Stimulated activated CD4-positive, alpha-beta T cell treated with anti-CD3 and anti-CD28 coated beads, Interleukin-2, amount 100 ng/mL, for 4 hours (primary cell): ENCODE measurements at places on chromosomes 13 and 19.

GRCh38 chr13:65488606-65489005 is 1741.5 kb downstream of the PCDH9 start:
- no peak for DNase-seq

- no peak for DNase-seq
Observed at GRCh38 chr13:51666374-51666773, 82.1 kb downstream of the WDFY2 start.

GRCh38 chr13:20064128-20064527 is 96.7 kb downstream of the GJA3 start:
- DNase-seq, result no peak

- DNase-seq, result peak; percentile 48
Observed at GRCh38 chr19:40754611-40755247, 3.7 kb downstream of the SNRPA start.

DNA sequence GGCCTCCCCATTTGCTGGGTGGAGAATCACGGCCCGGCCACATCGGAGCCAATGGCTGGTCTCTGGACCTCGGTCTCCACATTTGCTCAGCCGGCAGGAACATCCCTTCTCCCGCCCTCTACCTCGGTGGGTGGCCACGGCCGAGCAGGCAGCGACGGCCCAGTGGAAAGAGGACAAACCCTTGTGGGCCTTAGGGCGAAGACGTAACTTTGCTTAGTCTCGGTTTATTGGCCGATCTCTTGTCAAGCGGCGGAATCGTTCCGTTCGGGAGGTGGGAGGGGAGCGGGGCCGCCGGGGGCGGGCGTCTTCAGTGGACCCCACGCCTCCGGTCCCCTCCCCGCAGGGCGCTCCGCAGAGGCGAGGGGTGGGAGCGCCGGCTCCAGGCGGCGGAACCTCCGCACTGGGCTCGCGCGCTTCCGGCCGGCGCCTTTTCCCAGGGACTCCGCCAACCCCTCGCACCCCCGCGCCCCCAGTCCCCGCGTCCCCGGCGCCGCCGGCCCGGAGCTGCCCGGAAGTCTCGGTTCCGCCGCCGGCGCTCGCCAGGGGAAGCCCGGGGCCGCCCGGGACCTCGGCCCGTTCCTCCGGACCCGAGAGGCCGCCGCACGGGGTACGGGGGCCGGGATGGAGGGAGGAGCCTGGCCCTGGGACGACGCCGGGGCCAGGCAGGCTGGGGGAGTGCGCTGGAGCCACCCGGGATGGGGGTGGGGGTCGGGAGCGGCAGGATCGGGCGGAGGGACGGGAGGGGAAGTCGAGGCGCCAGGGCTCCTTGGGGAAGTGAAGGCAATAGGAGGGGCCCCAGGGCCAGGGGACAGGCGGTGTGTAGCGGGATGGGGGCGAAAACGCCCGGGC is at the start of gene ZNF580:
ZNF580 (plus strand) TSS at position 426 of the 849 bp plus-strand sequence. CDS start 1,507 bp downstream, outside the sequence.
- peak; percentile 56 for DNase-seq

DNA sequence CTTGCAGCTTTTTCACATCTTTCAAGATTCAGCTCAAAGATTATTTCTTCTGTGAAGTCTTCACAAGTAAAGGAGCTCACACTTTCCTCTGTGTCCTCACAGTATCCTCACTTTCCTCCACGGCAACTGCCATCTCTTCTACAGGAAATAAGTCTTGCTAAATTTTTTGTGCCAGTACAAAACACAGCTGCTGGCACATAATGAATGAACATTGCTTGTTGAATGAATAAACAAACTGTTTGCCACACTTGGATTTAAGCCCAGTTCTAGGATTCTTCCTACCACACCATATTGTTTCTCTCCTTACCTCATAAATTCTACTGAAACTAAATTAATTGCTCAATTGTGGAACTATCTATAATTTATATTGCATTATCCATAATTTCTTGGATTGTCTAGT is 59.5 kb downstream of the RAP2A start:
- no peak for DNase-seq

DNA sequence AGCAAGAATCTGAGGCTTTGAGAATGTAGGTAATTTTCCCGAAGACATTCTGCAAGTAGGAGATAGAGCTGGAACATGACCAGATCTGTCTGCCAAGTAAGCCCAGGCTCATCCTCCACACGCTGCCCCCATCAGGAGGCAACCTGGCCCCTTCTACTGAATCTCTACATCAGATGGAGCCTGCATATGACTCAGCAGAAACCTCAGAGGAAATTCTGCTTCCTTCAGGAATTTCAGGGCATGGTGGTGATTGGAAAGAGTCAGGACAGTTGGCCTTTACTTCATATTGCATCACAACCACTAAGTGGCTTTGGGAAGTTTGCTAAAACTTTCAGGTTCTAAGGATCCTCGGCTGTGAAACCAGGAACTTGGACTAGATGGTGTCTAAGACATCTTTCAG is 85.2 kb downstream of the LRRC63 start:
- no peak for DNase-seq

GRCh38 chr13:43728421-43728820 is 58.4 kb downstream of the ENOX1 start:
- DNase-seq, result no peak

- no peak for DNase-seq
Observed at GRCh38 chr19:31154021-31154420, 195.2 kb downstream of the TSHZ3 start.

GRCh38 chr13:40911341-40911740 is 107.8 kb downstream of the ELF1 start:
- no peak for DNase-seq

DNA sequence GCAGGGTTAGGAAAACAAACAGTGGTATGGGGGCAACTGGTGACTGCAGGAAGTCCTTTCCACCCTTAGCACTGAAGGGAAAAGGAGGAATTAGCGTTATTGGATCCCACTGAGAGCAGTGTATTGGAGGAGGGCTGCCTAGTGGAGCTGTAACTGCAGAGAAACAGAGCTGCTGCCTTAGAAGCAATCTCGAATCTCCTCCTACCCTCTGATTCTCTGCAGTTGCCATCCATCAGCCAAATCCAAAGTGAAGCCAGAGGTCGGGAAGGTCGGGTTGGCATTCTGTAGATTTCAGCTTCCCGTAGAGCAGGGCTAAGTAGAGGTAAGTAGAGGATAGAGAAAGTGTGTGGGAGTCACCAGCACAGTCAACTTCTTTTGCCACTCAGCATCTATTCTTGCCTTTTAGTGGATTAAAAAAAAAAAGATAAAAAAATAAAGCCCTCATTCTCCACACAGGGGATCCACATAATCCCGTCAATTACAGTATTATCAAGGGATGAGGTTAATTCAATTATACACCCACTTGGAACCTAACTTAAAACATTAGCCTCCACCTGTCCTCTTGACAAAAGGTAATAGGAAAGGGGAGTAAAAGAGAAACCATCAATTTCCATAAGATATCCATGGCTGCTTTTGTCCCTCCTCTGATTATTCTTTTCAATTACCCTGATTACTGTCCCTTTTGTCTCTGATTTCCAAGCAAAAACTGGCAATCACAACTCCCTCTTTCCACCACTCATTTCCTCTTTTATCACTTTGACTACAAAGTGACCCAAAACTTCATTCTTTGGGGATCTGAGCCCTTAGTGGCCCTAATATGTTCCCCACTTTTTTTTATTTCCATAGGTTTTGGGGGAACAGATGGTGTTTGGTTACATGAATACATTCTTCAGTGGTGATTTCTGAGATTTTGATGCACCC is 234.7 kb downstream of the RBM26 start:
- DNase-seq, result no peak

DNA sequence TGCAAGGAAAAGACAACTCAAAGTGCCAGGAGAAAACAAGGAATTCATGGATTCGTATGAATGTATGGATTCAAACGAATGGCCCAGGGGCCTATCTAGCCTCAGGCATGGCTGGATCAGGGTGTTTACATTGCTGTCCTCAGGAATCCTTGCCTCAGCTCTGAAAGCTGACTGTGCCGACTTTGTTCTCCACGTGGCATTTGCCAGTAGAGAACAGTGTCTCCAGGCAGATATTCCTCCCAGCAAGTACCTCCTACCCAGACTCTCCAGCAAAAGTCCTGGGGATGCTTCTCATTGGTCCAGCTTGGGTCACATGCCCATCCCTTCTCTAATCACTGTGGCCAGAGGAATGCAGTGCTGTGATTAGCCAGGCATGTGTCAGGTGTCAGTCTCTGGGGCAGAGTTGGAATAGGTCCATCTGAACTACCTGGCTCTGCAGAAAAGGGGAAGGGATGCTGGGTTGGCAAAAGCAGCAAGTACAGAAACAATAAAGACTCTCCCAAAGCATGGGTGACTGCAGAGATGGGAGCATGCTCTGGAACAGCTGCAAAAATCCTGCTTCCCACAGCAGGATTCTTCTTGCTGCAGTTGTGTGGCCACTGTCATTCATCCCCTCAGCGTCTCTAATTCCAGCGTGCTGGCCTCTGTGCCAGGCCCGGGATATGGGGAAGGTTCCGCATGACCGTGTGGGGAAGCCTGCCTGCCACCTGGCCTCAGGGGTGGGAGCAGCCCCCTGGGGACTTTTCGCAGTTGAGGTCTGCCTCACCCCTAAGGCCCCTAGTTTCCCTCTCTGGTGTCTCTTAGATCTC is 30.0 kb downstream of the CCNE1 start:
- no peak for DNase-seq

GRCh38 chr19:34145741-34146202 is 26.5 kb upstream of the LSM14A start:
- DNase-seq, result peak; percentile 28

DNA sequence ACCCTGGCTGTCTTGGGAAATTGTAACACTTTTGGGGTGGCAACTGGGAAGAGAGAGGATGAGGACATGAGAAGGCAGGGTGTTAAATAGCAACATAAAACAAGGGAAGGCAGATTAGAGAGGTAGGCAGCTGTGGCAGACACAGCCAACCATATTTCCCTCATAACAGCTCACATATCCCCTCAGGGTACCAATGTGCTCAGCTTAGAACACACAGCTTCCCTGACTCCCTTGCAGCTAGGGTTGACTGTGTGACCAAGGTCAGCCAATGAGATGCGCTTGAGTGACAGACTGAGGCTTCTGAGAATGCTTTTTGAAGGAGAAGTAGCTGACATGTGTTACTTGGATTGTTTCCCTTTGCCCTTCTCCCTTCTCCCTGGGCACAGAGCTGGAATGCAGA is 28.8 kb upstream of the SPATA13 start:
- no peak for DNase-seq

- peak; percentile 54 for DNase-seq
Observed at GRCh38 chr19:43784241-43784980, 3.6 kb upstream of the KCNN4 start.

DNA sequence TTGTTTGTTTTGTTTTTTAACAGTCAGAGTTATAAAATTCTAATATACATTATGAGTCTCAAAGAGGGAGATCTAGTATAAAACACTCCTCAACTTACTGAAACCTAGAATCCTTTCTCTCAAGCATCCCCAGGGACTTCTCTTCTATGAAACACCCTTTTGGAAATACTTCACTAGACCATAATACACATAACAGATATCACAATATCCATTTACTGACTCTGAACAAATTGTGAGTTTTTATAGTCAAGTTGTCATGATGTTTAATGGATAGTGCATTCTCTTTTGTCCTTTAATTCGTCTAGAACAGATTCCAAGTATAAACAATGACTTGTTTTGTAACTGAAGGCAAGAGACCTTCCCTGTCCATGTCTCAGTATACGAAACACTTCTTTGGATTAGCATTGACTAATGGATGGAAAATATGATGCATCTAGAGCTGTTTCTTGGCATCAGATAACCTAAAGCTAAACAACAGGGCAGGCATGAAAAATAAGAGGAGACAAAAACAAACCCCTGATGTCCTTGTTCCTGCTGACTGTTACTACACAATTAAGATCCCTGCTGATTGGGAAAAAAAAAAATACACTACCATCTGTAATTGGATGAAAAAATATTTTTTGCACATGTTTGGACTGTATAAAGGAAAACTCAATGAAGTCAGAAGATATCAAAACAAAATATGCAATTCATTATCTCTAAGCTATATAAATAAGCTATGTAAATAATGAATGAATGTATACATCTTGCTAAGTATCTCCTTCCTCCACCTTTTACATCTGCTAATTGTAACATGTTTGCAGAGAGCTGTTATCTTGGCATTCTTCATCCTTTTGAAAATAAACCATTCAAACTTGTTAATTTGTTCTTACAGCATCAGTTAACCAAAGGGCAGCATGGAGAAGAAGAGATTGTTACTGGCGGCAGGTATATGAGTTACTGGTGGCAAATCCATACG is 214.2 kb downstream of the LACC1 start:
- DNase-seq, result no peak

DNA sequence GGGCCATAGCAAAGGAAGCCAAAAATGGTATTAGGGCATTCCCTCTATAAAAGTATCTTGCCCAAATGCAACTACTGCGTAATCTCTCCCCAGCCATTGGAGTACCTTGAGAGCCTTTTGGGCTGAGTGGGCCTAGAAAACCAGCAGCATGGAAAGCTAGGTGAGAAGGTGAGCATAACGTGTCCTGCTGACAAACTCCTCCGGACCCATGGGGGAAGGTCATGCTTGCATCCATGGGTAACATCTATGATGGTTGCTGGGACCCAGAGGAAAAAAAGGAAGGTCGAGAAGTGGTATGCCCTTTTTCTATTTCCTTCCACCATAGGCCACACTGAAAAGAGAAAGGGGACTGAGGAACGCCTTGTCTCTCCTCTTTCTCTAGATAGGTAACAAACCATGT is 57.4 kb downstream of the ZNF728 start:
- DNase-seq, result no peak

DNA sequence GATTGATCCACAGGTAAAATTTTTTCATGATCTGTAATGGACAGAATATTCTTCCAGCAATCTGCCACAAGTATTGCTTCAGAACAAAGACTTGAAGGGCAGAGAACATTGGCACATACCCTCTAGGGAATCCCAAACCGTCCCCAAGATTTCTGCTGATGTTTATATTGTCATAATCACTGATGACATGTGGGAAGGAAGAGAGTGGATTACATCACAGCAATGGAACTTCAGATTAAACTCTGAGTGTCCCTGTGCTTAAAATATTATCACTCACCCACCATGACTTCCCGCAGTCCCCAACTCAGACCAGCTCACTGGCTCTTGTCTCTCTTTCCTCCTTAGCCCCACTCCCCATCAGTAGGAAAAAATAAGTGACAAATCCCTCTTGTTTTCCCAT is 8.5 kb upstream of the TPT1 start:
- DNase-seq, result no peak

- DNase-seq, result no peak
Observed at GRCh38 chr19:58350001-58350861, 3.1 kb downstream of the A1BG start.

DNA sequence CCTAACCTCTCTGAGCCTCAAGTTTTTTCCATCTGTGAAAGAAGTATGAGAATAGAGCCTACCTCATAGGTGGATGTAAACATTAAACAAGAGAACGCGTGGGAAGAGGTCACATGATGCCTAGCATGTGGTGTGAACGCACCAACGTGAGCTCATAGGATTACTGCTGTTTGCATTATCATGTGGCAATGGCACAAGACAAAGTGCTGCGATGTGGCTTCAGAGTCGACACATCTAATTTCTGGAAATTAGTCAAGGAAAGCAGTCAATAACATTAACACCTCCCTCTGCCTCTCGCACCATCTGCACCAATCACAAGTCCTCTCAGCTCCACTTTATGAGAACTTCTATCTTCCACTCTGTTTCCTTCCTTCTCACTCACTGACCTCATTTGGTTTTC is 489.7 kb downstream of the COG6 start:
- peak; percentile 9 for DNase-seq

DNA sequence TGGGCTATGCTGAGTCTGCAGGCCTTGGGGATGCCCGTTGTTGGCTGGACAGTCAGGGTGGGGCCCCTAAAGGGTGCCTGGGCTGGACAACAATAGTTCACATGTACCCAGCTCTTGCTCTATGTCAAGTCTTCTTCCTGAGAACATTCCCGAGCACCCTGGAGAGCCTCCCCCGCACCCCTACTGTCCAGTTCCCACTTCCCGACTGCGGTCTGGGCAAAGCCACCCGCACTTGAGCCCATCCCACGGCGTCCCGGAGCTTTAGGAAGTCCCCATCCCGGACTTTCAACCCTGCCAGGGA is 1.1 kb upstream of the MPND start:
- DNase-seq, result no peak
